ENCODE measurements at places on chromosomes 2 and 18.

GRCh38 chr18:74569401-74569800 is 28.3 kb upstream of the ZNF407 start:
- DNase-seq = no peak

DNA sequence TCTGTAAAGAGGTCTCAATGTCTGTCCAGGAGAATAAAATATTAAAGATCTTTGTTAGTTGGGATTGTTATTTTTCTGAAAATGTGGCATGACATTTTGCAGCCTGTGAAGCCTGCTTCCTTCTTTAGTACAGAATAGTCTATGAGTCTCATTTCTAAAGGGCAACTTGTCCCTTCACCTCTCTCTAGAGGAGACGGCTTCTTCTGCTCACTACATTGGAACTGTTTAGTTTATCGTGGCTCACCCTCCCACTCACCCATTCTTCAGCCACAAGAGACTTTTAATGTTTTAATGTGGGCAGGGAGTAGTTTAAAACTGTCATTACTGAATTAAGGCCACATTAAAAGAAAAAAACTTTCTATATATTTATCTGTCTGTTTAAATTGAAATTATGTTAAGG is 161.0 kb downstream of the BARD1 start:
- DNase-seq = no peak

DNA sequence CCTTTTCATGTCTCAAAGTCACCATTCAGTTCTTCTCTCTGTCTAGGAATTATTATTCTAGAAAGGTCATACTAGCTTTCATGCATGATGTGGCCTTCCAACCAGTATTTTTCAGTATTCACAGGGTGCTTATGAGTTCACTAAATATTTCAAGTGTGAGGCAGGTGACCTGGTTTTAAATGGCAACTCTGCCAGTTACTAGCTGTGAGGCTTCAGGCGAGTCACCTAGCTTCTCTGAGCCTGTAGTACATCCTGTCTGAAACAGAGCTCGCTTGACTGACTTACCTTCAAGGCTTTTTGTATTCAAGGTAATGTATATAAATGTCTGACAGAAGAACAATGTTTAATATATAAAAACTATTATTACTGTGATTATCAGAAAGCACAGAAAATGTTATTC is 19.4 kb upstream of the ACVR1 start:
- DNase-seq = no peak

GRCh38 chr2:31248139-31248538 is 14.2 kb downstream of the EHD3 start:
- DNase-seq = no peak

DNA sequence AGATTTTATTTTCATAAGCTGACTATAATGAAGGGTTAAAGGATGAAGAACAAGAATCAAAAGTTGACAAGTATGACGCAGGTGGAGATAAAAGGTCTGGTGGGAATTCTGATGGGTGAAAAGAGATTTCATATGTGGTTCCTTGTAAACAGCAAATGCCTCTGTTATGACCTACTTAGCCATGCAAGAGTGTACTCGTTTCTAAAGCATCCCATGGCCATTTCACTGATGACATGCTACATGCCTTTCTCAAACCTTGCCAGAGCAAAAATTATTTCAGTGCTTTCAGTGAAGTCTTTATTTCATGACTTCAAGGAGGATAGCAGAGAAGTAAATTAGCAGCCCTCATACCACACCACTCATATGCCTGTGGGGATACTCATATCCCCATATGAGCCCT is 71.7 kb downstream of the FEZ2 start:
- DNase-seq = no peak

DNA sequence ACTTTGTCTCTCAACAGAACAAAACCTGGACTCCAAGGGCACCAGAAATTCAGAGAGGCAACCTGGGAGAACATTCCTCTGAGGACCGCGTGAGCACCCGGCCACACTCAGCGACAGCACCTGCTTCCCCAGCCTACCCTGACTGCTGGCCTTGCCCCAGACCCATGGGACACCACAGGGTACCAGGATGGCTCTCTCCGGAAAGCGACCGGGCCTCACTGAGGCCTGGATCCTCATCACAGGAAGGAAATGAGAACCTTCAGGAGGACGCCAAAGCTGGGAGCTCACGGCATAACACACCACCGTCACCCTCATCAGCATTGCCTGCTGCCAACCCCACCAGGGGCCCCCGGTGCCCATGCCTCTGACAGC is 38.9 kb downstream of the HS6ST1 start:
- DNase-seq = no peak

- DNase-seq = peak; percentile 45
These were observed 228.7 kb upstream of the SLC8A1 start for GRCh38 chr2:40680547-40680946.

DNA sequence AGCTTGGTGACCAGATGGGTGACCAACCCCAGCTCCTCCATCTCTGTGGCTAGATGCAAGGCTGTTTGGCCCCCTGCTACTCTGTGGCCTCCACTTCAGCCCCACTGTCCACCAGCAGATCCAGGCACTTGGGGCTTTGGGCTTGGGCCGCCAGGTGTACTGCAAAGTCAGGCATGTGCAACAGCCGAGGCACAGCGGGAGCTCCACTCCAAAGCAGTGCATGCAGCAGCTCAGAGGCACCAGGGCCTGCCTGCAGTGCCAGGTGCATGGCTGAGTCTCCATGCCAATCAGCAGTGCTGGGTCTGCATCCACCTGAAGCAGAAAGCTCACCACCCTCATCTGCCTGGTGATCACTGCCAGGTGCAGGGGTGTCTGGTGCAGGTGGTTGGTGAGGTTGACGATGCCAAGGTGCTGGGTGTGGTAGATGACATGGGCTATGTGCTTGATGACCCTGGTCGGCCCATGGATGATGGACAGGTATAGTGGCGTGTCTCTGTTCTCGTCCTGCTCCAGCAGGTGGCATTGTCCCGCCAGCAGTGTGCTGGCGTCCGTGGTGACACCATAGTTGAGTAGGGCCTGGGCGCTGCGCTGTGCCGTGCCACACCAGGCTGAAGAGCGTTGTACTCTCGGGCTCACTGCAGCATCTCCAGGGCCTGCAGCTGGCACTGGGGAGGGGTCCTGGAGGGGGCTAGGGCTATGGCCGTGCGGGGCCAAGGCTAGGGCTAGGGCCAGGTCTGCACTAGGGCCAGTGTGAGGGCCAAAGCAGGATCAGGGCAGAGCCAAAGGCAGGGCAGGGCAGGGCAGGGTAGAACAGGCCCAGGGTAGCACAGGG is 1.0 kb upstream of the ANKRD62 start:
- DNase-seq = peak; percentile 55

GRCh38 chr2:40716879-40717278 is 265.0 kb upstream of the SLC8A1 start:
- DNase-seq = peak; percentile 18

- peak; percentile 78 for DNase-seq
These were observed 198.6 kb downstream of the MEMO1 start for GRCh38 chr2:31812051-31812798.

DNA sequence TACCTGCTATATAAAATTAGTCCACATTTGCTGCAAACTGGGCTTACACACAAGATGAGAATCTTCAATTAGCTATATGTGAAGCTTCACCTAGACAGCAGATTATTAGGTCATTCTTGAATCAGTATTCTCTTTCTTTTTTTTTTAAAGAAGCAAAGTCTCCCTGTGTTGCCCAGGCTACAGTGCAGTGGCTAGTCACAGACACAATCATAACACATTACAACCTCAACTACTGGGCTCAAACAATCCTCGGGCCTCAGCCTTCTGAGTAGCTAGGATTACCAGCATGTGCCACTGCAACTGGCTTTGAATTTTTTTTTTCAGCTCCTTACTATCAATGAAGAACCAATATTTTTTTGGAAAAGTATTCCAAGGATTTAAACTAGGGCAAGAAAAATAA is 30.5 kb downstream of the OLA1 start:
- DNase-seq = no peak

- DNase-seq = no peak
These were observed 57.8 kb upstream of the CHN1 start for GRCh38 chr2:175062787-175063585.

DNA sequence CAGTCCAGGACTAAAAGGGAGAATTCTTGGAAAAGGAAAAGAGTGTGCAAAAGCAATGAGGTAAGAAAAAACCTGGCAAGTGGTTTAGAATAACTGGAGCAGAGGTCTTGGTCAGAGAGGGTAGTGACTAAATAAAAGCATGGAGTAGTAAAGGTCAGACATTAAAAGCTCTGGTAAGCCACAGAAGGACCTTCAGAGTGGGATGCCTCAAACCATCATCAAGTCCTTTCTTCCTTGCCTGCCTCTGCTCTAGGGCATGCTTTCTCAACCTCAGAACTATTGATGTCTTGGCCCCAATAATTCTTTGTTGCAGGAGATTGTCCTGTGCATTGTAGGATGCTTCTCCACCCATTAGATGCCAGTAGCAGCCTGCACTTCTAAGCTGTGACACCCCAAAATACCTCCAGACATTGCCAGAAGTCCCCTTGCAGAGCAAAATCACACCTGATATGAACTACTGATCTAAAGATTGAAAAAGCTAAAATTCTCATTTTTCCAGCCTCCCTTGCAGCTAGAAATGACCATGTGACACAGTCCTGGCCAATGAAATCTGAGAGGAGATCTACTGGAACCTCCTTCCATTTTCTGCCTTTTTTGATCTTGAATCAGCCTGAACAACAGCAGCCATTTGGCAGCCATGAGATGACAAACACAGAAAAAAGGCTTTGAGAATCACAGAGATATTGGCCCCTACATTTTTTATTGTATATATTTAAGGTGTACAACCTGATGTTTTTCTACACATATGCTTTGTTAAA is 48.1 kb downstream of the EVA1A start:
- DNase-seq = no peak

GRCh38 chr18:69261406-69261805 is 139.3 kb upstream of the DOK6 start:
- peak; percentile 10 for DNase-seq

DNA sequence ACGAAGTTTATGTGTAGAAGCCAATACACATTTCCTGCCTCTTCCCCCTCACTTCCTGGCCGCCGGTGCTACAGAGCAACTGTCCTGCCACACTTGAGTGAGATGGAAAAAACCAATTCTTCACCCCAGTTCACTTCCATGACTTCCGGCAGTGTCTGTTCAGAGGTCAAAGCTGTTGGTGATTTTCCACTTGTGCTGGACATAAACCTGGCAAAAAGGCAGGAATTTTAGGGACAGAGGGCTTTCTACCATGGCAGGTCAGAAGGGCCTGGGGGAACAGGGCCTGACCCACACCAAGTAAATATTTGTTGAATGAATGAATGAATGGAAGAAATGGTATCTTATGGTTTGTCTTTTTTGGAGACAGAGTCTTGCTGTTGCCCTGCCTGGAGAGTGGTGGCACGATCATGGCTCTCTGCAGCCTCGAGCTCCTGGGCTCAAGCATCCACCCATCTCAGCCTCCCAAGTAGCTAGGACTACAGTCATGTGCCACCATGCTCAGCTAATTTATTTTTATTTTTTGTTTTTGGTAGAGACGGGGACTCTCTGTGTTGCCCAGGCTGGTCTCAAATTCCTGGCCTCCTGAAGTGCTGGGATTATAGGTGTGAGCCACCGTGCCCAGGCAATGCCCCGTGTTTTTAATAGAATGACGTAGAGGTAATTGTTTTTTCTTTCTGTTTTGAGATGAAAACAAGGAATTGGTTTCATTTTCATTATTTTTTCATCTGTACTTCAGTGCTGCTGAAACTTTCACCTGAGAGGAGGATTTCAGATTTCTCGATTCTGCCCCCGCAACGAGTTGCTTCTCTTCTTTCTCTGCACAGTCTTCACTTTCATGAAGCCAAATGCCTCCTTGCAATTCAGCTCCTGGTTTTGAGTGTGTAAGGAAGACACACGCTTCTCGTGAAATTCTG is 48.0 kb upstream of the LPIN2 start:
- DNase-seq = no peak

- no peak for DNase-seq
These were observed 38.9 kb downstream of the DHX57 start for GRCh38 chr2:38836791-38837190.

DNA sequence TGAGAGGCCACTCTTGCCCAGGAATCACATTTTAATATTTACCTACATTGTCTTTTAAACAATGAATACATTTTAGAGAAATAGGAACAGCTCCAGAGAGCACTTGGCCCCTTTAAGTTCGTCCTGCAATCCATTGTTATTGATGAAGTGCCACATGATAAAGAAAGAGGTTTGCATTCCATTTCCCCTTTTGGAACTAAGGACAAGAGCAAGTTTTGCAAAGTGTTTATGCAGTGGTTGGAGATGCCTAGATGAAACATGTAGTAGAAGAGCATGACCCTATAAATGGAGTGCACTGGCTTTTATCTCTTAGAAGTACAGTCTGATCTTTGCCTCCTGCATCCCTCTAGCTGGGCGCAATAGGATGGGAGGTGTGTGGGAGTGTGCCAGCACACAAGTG is 118.7 kb upstream of the CNTNAP5 start:
- DNase-seq = no peak

- DNase-seq = no peak
These were observed 3.2 kb downstream of the TSHZ1 start for GRCh38 chr18:75213611-75214331.

- no peak for DNase-seq
These were observed 984 bp upstream of the MSH2 start for GRCh38 chr2:47401789-47402554.

DNA sequence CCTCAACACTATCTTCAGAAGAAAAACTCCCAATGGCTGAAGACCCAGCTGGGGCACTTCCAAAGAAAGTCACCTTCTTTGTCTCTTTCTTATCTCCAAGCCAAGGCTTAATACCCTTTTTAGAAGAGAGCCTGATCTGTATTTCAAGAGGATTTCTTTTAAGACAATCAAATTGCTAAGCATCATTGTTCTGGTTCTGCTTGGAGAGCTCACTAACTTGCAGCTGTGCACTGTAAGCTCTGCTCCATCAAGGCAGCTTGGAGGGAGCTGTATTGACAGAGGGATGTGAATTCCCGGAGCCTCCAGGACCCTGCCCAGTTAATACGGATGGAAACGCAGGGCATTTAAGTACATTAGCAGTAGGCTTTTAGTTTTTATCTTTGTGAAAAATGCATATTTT is 253.1 kb downstream of the TDRD15 start:
- no peak for DNase-seq

- DNase-seq = no peak
These were observed 3.1 kb downstream of the DLX1 start for GRCh38 chr2:172088245-172089004.

DNA sequence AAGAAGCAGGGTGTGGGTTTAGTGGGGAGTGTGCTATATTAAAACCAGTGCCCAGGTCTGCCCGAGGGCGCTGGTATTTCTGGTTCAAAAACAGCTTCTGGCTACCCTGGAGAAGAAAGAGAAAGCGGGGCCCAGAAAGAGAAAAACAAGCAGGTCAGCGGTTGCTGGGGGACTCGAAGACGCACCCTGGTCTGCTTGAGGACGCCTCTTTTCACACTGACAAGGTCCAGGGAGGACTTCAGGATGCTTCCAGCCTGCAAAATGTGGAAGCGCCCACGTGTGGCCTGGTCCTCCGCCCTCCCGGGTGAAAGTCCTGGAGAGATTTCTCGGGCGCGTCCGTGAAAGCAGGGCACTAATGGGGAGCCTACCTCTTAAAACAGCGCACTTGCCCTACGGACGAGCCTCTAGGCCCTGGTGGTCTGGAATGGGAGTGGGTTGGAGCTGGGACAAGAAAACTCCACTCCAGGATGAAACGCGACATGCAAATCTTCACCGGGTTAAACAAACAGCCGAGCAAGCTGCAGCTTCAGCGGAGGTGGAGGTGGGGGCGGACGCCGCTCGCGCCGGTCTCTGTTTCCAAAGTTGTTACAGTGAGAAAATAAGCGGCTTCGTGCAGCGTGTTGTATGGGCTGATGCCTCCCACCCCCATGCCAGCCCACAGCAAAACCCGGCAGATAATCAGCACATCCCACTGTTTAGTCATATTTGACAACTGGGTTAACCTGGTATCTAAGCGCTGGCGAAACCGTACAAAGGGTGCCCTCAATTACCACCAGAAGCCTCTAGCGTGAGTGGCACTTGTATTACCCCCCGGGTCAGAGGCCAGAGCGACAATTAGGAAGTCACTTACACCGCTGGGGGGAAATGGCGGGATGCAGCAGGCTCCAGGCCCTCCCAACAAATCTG is 1.1 kb upstream of the SP9 start:
- no peak for DNase-seq
